Foreskin melanocyte (primary cell): ENCODE measurements at places on chromosomes 3 and 15.

DNA sequence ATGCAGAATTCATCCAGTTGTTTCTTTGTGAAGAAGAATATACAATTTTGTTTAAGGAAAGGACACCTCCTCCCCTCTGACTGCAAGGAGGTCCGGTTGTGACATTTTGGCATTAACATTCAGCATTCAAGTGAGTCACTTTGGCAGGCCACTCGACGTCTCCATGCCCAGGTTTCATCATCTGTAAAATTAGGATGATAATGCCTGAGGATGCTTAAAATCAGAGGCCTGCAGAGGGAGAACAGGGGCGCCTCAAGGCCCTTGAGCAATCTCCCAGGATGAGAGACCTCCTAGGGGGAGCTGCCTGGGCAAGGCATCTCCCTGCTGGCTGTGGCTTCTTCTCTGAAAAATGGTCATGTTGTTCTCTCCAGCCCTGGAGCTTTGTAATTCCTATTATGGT is 236.0 kb downstream of the CACNA2D3 start:
- no peak for DNase-seq

DNA sequence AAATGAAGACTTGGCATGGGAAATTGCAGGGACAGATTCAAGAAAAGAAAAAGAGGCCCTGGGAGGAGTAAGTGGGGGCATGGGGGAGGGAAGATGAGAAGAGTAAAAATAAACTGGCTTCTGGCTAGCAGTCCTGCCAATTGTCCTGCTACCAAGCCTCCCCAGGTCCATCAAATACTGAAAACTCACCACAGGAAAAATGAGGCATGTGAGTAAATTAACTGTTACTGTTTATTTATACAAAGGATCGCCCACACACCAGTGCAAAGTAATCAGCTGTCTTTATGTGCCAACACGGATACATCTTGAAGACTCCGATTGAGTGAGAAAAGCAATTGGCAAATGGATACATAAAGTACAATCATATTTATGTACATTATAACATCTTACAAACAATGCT is 10.7 kb upstream of the KLHL25 start:
- DNase-seq: no peak

- no peak for DNase-seq
Measured at GRCh38 chr3:150035910-150036612, 65.4 kb upstream of the PFN2 start.

DNA sequence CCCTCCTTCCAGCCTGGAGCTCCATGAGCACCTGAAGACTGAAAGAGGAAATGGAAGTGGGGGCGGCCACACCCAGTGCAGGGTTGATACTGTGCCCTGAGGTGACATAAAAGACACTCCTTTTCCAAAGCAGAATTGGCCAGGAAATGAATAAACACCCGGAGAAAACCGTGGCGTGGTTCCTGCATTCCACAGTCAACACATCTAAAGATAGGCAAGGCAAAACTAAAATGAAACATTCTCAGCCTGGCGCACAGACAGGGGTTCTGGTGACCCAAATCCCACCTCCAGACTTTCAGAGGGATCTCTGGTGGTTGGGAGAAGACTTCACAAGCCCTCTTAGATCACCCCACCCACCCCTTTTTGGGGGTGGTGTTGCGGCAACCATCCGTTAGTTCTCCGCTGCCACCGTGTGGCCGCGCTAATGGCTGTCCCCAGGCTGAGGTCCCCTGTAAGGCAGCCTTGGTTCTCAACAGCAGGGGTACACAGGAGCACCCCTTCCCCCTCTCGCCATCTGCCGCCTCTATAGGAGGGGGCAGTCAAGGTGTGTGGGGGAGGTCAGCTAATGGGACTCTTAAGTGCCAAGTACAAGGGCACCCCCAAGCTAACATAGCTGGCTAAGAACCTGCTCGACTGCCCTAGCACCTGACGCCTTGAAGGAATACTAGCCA is 2.5 kb upstream of the MST1R start:
- no peak for DNase-seq

DNA sequence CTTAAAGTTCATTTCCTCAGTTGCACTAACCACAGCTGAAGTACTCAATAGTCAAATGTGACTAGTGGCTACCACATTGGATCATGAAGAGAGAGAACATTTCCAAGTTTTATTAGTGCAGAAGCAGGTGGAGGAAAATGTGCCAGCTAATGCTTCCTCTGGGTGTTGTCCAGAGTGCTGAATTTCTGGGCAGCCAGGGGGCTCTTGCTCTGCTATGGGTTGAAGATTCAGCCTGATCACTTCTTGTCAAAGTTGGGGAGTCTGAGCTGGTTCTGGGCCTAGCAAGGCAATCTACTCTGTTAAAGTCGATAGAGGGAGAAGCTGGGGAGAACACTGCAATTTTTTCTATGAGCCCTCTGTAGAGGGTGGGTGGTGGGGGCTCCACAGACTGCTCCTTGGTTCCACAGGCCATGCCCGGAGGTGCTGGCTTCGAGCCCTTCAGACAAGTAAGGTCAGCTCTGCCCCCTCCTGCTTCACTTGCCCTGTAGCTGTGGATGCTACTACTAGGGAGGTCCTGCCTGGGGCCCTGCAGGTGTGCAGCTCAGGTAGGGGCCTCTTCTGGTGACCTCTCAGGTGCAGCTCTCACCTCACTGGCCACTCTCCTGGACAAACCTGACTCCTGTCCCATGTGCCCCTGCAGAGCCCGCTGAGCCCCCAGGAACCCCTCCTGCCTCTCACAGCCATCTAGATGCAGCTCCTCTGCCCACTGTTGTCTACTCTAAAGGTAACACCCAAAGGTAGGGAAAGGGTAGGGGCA is 8.2 kb downstream of the ALG3 start:
- no peak for DNase-seq

DNA sequence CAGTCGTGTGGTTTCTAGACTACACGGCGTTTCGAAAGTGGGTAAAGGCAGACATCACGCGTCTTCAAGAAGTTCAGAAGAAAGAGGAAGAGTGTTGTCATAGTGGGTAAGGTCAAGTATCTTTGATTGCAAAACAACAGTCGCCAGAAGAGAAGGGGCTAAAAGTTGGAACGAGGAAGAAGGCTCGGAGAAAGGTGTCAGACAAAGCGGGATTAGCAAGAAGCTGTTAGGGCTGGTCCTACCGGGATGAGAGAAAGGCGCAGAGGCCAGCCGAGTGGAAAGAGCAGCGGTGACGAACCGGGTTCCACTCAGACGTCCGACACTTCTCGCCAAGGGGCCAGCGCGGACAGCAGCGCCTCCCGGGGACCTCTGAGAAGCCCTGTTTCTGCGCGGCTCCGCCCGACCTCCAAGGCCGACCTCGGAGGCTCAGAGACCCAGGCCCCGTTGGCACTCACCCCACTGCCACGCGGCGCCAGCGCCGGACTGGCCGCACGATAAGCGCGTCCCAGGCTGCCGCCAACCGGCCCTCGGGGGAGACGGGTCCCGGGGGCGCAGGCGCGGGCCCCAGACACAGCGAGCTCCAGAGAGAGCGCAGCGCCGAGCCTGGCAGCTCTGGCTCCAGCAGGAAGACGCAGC is 436 bp downstream of the ADPGK start:
- DNase-seq: no peak

- DNase-seq: no peak
Measured at GRCh38 chr3:16203031-16203430, 28.6 kb downstream of the GALNT15 start.

GRCh38 chr3:181771120-181771519 is 59.4 kb downstream of the SOX2 start:
- no peak for DNase-seq
